ENCODE measurements at places on chromosomes 11 and 22.
A peak's percentile ranks its signal among the peaks of the same experiment; 100 is the strongest.

- DNase-seq, result no peak
Measured at GRCh38 chr22:26927821-26928220, 270.4 kb downstream of the MIAT start.

GRCh38 chr11:116700586-116701220 lies 72.1 kb downstream of the BUD13 start:
- no peak for DNase-seq

DNA sequence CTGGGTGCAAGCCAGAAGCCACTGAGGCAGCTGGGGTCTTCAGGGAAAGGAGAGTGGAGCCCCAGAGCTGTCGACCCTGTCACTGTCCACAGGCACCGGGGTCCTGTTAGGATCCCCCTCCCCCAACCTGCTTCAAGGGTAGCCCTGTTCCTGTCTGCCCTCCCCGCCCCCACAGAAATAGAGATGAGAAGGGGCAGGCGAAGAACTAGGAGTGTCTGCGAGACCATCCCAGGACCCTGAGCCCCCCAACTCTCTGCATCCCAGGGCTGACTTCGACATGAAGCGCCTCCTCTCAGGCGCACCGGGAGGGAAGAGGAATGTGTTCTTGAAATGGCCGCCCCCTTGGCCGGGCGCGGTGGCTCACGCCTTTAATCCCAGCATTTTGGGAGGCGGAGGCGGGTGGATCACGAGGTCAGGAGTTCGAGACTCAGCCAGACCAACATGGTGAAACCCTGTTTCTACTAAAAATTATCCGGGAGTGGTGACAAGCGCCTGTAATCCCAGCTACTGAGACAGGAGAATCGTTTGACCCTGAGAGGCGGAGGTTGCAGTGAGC lies 607 bp upstream of the ZNF70 start:
- peak; percentile 75 for DNase-seq

DNA sequence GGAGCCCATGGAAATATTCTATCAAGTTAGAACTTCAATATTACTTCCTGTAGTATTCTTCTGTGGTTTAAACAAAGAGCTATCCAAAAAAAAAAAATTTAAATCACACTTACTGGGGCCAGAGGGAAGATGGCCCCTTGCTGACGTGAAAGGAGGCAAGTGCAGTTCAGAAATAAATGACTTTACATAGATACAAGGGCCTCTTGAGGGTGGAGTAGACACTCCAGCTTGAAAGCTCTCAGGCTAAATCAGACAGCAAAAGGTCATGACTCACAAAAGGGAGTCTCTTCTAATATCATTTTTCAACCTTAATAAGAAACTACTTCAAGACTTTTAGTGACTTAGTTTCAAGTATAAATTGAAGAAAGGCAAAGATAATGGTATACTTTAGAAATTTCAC lies 1160.3 kb downstream of the FAM181B start:
- no peak for DNase-seq

GRCh38 chr11:128732471-128733277 lies 38.8 kb downstream of the FLI1 start:
- no peak for DNase-seq
